NCI-H1092 (cell line): ENCODE measurements at places on chromosomes 11 and 22.

DNA sequence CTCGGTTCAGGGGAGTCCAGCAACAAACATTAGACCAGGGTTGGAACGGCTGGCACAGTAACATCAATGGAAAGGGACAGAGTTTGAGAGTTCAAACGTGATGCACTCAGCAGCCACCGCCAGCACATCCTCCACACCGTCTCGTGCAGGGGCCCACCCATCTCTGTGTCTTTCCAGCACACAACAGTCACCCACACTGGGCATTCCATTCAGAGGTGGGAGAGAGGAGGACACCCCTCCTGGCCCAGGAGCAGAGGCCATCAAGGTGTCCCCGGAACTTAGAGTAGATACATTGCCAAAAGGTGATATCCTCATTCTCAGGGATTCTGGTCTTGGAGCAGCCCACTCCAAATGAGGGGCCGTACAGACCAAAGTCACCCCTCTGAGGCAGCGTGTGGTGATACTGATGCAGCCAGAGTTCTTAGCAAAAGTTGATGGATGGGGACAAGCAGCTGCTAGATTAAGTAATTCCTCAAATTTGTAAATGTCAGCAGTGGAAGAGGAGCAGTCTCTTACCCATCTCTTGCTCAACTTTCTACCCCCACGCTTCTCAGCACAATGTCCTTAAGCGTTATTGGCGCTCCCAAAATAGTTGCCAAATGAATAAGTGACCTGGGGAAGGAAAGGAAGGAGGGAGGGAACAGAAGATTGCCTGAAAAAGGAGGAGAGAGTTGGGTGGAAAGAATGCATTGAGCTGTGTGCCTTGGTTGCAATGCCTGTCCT lies 5.5 kb downstream of the SNAP29 start:
- no peak for DNase-seq

DNA sequence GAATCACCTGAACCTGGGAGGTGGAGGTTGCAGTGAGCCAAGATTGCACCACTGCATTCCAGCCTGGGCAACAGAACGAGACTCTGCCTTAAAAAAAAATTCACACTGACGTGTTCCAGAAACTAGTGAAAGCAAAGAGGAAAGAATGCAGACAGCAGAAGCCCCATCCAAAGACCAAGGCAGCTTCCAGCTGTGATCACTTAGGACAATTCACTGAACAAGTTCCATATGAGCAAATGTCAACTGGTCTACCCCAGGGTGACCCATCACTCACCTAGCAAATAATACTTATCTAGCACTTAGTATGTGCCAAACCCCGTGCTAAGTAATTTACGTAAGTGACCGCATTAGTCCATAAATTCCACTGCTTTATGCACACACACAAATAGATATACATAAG lies 138.9 kb downstream of the LARGE1 start:
- no peak for DNase-seq

- DNase-seq, result no peak
Observed at GRCh38 chr11:127943152-127943551, 644.2 kb downstream of the ETS1 start.

DNA sequence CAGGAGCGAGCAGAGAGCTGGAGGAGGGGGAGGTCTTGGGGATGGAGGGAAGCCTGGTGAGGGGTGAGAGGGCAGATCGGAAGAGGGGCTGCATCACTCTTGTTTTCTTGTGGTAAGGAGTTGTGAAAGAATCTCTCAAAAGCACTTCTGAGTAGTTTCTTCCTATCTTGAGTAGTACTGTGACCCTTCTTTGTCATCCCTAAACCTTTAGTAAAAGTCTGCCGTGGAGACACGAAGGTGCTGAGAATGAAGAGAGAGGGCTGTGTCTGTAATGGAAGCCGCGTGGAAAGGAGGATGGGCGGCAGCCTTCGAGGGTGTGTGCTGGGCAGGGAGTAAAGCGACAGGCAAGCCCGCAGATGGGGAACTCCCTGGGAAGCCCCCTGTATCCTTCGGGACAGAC lies 237.8 kb downstream of the TBC1D22A start:
- DNase-seq, result no peak

DNA sequence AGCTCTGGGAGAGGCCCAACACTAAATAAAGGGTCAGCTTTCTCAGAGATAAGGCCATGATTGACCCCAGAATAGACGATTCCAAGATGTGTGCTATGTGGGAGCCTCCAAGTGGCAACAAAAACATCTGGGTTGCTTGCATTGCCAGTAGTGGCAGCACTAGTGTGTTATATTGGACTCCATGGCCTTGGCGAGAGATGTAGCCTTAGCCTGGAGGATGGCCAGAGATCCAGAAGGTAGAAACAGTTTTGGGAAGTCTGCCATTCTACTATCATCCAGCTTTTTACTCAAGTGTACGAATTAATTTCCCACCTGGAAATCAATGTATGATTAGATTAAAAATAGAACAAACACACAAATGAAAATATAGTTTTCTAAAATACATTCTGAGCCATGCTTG lies 3.0 kb downstream of the OR8D4 start:
- no peak for DNase-seq

- no peak for DNase-seq
Observed at GRCh38 chr11:9091044-9091922, at the start of gene SCUBE2. Gene SCUBE2 (minus strand): TSS chr11:9091599. CDS start chr11:9091528, 71 bp downstream.

GRCh38 chr11:12433571-12434324 lies 56.4 kb downstream of the PARVA start:
- no peak for DNase-seq

GRCh38 chr11:79101656-79102055 lies 339.2 kb downstream of the TENM4 start:
- DNase-seq, result no peak

DNA sequence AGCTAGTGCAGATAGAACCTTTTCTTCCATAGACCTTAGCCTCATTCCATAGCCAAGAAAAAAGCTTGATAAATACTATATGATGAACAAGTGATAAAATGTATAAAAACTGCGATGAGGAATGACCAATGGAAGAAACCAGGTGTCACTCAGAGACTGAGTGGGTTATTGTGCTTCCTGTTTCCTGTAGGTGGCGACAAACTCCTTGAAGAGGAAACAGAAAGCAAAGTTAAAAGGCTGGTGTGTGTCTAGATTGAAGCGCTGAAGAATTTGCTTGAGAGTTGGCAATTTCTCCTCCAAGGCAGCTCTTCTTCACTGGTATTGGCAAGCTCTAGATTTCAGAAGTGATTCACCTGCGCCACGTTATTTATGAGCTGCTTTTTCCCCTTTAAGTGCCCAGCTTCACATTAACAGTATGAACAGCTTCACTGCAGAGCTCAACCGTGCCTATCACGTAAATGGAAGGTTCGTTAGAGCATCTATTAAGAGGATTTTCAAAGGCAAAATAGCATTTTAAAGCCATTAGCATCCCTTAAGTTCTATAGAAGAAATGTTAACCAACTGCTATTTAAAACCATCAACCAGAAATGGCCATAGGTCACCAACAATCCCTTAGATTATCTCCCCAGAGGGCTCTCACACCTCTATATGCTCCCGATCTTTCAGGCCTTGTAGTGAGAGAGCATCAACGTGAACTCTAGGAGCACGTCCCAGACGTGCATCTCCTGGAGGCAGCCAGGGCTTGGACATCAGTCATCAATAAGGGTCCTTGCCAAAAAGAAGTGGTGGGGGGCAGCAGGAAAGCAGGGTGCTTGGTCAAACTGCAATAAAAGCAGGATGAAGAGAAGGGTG lies 179.4 kb downstream of the CADM1 start:
- DNase-seq, result peak; percentile 74

- DNase-seq, result no peak
Observed at GRCh38 chr11:134521001-134521400, 109.0 kb upstream of the B3GAT1 start.

DNA sequence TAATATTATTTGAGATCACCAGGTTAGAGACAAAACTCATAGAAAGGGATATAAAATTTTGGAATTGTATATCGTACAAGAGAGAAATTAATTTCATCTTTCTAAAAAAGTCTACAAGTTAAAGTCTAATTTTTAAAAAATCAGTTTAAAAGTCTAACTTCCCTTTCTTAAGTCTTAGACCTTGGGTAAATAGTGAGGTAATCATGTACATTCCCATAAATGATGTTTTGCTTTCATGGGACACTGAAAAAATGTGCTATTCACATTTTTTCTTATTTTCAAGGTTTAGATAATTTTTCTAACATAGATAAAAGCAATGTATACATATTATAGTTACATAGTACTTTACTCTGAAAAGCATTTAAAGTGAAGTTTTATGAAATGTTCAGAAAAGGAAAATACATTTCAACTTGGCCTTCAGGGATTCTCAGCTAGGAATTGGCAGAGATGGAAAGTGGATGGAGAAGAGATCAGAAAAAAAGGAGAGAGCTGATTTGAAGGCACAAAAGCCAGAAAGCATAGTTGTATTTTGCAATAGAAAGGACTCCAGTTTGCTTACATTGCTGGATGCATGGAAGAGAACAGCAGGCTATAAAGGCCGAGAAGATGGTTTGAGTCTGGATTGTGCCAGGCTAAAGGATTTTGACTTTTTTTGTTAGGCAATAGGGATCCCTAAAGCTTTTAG lies 194.0 kb downstream of the CASP12 start:
- DNase-seq, result no peak

DNA sequence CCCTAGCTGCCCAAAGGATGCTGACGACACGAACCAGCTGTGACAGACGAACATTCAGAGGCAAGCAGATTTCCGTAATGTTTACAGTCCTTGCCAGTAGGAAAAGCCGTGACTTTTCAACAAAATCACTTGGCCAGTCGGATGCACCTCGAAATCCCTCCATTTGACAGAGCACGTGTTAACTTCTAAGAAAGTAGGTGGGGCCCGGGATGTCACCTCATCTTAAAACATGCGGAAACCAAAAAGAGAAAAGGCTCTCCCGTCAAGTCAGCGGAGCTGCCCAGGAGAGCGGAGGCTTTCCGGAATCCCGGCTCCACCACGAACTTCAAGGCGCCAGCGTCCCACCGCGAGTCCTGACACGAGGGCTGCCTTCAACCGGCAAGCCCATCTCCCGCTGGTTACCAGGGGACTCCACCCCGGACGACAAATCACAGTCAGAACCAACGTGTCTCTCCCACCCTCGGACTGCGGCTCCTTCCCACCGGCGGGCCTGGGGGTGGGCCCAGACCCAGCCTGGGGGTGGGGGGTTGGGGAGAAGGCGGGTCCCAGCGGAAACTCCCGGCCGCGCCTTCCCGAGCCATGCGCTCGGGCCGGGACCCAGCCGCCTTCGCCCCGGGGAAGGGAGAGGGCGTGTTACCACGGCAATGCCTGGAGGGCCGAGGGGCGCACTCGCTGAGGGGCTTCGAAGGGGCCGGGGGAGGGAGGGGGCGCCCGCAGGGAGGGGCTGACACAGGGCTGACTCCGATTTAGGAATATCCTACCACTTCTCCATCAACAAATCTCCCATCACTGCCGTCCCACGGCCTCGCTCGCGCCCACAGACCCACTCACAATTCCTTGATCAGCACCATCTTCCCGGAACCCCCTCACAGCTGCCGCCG lies 475 bp downstream of the PITPNB start:
- peak; percentile 34 for DNase-seq

GRCh38 chr11:24390762-24391161 lies 106.1 kb upstream of the LUZP2 start:
- DNase-seq, result no peak

GRCh38 chr11:124863826-124864165 lies 1.4 kb upstream of the ROBO3 start:
- no peak for DNase-seq

DNA sequence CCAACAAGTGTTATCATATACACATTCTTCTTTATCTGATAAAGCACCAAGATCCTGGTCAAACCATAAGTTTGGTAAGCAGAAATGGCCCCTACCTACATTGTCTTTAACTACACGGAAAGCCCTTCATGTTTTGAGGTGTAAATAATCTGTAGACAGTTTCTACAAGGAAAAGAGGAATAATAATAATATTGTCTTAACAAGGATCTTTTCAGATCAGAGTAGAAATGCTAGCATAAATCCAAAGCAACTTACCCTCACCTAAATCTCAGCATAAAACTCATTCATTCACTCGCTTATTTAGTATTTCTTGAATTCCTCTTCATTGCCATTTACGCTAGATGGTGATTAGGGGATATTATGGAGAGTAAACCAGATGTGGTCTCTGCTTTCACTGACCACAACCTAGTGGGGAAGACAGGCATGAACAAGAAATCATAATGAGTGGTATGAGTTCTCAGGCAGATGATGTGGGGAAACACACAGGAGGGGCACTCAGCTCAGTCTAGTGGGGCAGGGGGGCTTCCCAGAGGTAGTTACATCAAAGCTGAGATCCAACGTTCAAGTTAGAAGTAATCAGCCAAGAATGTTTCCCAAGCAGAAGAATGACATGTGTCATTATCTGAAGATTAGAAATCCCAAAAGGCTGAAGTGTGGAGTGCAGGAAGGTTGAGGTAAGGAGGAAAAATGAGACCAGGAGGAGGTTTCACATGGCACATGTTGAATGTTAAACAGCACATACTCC lies 65.4 kb upstream of the ZC3H12C start:
- DNase-seq, result no peak

GRCh38 chr22:36347094-36347493 lies 40.7 kb downstream of the MYH9 start:
- DNase-seq, result no peak

DNA sequence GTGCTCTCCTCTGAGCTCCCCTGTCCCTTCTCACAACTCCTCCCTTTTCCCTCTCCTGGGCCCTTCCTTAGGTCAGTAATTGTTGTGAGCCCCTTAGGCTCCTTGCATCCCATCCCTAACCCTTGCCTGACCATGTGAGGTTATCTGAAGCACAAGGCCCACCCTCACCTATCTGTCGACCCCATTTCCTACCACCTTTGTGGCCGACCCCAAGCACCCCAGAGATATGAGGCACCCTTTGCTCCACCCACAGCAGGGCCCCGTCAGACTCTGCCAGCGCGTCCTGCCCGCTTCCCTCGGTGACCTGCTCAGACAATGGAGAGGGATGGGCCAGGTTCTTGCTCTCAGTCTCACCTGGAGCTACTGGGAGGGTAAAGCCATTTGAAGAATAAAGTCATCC lies 1.3 kb downstream of the GNG3 start:
- DNase-seq, result no peak

GRCh38 chr11:79264284-79264683 lies 176.5 kb downstream of the TENM4 start:
- no peak for DNase-seq

DNA sequence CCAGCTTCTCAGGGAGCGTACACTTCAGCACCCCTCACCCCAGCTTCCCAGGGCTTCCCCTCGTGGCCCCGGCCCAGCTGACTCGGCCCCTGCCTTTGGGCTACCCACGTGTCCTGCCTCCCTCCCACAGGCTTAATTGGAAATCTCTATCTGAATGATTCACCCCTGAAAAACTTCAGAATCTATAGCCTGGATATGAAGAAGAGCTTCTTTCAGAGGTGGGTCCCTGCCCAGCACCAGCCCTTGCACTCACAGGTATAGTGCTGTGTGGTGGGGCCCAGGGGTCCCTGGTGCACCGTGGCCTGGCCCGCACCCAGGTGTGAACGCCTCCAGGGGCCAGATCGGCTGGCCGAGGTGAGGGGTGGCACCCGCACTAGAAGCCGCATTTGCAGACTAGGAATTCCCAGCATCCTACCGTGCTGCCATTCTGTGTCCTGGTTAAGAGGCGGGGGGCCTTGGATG lies 38.4 kb downstream of the B3GAT1 start:
- no peak for DNase-seq
